ENCODE measurements at places on chromosomes 5 and 9. TPM values are rescaled to one million over a fixed set of nuclear protein-coding genes. Genes with fewer than 3 reads are reported as not detected.
A peak's percentile ranks its signal among the peaks of the same experiment; 100 is the strongest.

DNA sequence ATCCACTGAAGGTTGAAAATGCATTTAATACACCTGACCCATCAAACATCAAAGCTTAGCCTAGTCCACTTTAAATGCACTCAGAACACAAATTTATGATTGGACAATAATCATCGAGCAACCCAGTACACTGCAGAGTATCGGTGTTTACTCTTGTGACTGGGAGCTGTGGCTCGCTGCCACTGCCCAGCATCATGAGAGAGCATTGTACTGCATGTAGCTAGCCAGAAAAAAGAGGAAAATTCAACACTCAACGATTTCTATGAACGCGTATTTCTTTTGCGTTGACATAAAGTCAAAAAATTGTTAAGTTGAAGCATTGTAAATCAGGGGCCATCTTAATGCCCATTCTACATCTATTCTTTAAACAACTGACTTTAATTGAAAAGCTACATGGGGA is 95.1 kb upstream of the CD180 start:
- no peaks in the 10 kb centered on the region for H3K27me3 ChIP-seq
- DNase-seq = no peak
- H3K36me3 ChIP-seq = no peaks in the 10 kb centered on the region

- H3K27ac ChIP-seq = no peak overlapping the region
- no peak overlapping the region for H3K4me3 ChIP-seq
- H3K36me3 ChIP-seq = no peaks in the 10 kb centered on the region
These were observed 71.4 kb upstream of the STXBP1 start for GRCh38 chr9:127540664-127541041.

GRCh38 chr5:178117923-178118701 is 4.8 kb downstream of the N4BP3 start:
- peaks cover 36% of the 10 kb centered on the region for H3K4me1 ChIP-seq
- peaks cover 10% of the 10 kb centered on the region for H3K27me3 ChIP-seq
- no peak overlapping the region for H3K27ac ChIP-seq

- no peaks in the 10 kb centered on the region for H3K27me3 ChIP-seq
- H3K27ac ChIP-seq = no peak within 1 kb of the TSS
- no peaks in the 10 kb centered on the region for H3K36me3 ChIP-seq
- no peak for DNase-seq
- H3K4me3 ChIP-seq = no peak within 1 kb of the TSS
These were observed at the start of gene IFNA6 for GRCh38 chr9:21350787-21351186. IFNA6 (minus strand) TSS chr9:21350887; CDS start chr9:21350887, 0 bp downstream.

GRCh38 chr9:94900222-94901018 is 173.9 kb downstream of the AOPEP start:
- peaks cover 5% of the 10 kb centered on the region for H3K4me1 ChIP-seq
- no peaks in the 10 kb centered on the region for H3K27me3 ChIP-seq
- peak overlapping the region; percentile 15 for H3K4me3 ChIP-seq
- H3K36me3 ChIP-seq = no peaks in the 10 kb centered on the region

DNA sequence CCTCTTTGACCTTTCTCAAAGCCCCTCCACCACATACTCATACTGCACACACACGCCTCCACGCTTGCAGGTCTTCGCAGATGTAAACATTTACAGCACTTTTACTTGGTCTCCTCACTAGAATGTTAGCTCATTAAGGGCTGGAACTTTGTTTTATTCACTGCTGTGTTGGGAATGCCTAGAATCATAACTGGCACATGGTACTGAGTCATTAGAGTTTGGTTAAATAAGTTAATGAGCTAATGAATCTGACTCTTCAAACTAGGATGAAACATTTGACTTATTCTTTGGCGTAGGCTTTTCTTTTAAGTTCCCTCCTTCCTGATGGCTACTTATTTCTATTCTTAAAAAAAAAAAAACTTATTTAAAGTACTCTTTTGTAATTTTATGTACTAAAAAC is 28.9 kb downstream of the MAN2A1 start:
- H3K4me1 ChIP-seq = peaks cover 27% of the 10 kb centered on the region
- H3K36me3 ChIP-seq = peaks cover 14% of the 10 kb centered on the region
- DNase-seq = no peak

DNA sequence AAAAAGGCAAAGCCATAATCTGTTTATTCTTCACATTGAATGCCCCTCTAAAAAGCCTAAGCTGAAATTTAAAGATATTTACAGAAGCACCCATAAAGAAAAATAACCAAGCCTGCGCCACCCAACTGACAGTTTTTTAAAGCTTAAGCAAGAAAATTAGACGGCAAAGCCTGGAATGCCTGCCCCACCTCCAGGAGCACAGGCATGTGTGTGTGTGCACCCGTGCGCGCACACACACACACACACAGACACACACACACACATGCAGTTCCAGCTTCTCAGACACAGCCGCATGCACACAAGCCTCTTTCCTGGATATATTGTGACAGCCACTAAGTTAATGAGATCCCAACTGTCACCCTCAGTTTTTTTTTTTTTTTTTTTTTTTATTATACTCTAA is 88.2 kb downstream of the FRMD3 start:
- no peak overlapping the region for H3K27ac ChIP-seq
- no peak for DNase-seq
- H3K4me3 ChIP-seq = no peak overlapping the region
- no peaks in the 10 kb centered on the region for H3K27me3 ChIP-seq
- H3K4me1 ChIP-seq = no peaks in the 10 kb centered on the region
- no peaks in the 10 kb centered on the region for H3K36me3 ChIP-seq

DNA sequence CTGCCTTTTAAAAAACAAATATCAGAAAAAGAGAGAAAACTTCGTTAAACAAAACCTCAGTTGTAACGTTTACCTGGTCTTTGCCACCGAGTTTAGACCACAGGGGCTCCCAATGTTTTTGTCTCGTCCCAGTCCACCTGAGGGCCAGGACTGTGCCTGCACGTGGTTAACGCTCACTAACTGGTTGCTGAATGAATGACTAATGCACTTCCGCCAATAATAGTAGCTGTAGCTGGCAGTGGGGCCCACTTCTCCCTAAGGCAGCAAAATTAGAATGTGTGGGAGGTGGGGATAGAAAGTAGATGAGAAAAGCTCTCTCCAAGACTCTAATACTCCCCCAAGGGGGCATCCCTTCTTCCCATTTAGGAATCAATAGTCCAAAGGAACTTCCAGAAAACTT is 29.1 kb upstream of the MED27 start:
- DNase-seq = no peak
- H3K27ac ChIP-seq = no peak overlapping the region
- no peaks in the 10 kb centered on the region for H3K36me3 ChIP-seq
- H3K4me1 ChIP-seq = no peaks in the 10 kb centered on the region
- no peak overlapping the region for H3K4me3 ChIP-seq

GRCh38 chr9:86096386-86096785 is 3.0 kb downstream of the GOLM1 start:
- no peaks in the 10 kb centered on the region for H3K4me1 ChIP-seq
- H3K27ac ChIP-seq = no peak overlapping the region
- no peaks in the 10 kb centered on the region for H3K27me3 ChIP-seq
- no peak for DNase-seq
- no peaks in the 10 kb centered on the region for H3K36me3 ChIP-seq

- H3K27me3 ChIP-seq = no peaks in the 10 kb centered on the region
- no peak overlapping the region for H3K4me3 ChIP-seq
- peaks cover 29% of the 10 kb centered on the region for H3K4me1 ChIP-seq
These were observed 209.5 kb downstream of the FANCC start for GRCh38 chr9:95107976-95108375.

GRCh38 chr5:110477911-110478310 is 248.6 kb downstream of the TMEM232 start:
- H3K4me3 ChIP-seq = no peak overlapping the region
- H3K27ac ChIP-seq = no peak overlapping the region
- H3K27me3 ChIP-seq = no peaks in the 10 kb centered on the region
- DNase-seq = no peak
- no peaks in the 10 kb centered on the region for H3K36me3 ChIP-seq

GRCh38 chr5:99945478-99946442 is 589.4 kb upstream of the FAM174A start:
- no peak for DNase-seq
- H3K27me3 ChIP-seq = no peaks in the 10 kb centered on the region
- H3K4me1 ChIP-seq = no peaks in the 10 kb centered on the region
- H3K4me3 ChIP-seq = no peak overlapping the region

- H3K27me3 ChIP-seq = no peaks in the 10 kb centered on the region
- DNase-seq = peak; percentile 59
- H3K27ac ChIP-seq = peak overlapping the region; percentile 98
- peak overlapping the region; percentile 99 for H3K4me3 ChIP-seq
These were observed 3.1 kb downstream of the CXXC5 start for GRCh38 chr5:139651043-139651834.

GRCh38 chr9:115209601-115210306 is 91.8 kb upstream of the TNC start:
- H3K4me3 ChIP-seq = no peak overlapping the region
- H3K27ac ChIP-seq = no peak overlapping the region
- DNase-seq = no peak

- no peak for DNase-seq
- H3K27me3 ChIP-seq = no peaks in the 10 kb centered on the region
- H3K36me3 ChIP-seq = no peaks in the 10 kb centered on the region
These were observed 14.8 kb downstream of the ACO1 start for GRCh38 chr9:32399110-32399815.

GRCh38 chr9:7516376-7516775 is 283.2 kb downstream of the DMAC1 start:
- no peaks in the 10 kb centered on the region for H3K27me3 ChIP-seq
- no peaks in the 10 kb centered on the region for H3K4me1 ChIP-seq
- no peak for DNase-seq
- H3K27ac ChIP-seq = no peak overlapping the region

- no peaks in the 10 kb centered on the region for H3K36me3 ChIP-seq
- no peak for DNase-seq
- H3K4me3 ChIP-seq = no peak overlapping the region
- H3K4me1 ChIP-seq = no peaks in the 10 kb centered on the region
These were observed 62.1 kb downstream of the GAS1 start for GRCh38 chr9:86885232-86885631.

DNA sequence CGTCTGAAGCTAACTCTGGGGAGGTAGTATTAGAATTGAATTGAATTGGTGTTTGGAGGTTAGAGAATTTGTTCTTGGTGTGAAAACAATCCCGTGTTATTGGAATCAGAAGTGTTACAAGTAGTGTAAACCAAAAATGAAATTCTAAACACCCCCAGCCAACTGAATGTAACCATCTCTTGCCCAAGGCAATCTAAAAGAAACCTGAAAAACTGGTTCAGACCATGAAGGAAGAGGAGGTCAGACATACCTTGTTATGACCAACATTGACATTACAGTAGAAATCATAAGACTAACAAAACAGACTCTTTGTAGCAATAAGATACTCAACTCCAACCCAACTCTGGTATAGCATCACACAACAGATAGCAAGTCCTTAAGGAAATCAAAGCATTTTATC is 159.0 kb downstream of the TUSC1 start:
- no peak overlapping the region for H3K4me3 ChIP-seq
- H3K4me1 ChIP-seq = no peaks in the 10 kb centered on the region
- H3K27ac ChIP-seq = no peak overlapping the region
- no peaks in the 10 kb centered on the region for H3K36me3 ChIP-seq
- DNase-seq = no peak

- H3K4me3 ChIP-seq = no peak overlapping the region
- H3K27ac ChIP-seq = no peak overlapping the region
- H3K36me3 ChIP-seq = no peaks in the 10 kb centered on the region
- no peaks in the 10 kb centered on the region for H3K27me3 ChIP-seq
These were observed 680.8 kb upstream of the SEMA6A start for GRCh38 chr5:117255211-117256027.

- H3K36me3 ChIP-seq = no peaks in the 10 kb centered on the region
- no peaks in the 10 kb centered on the region for H3K27me3 ChIP-seq
- no peaks in the 10 kb centered on the region for H3K4me1 ChIP-seq
- DNase-seq = peak; percentile 38
These were observed 7.3 kb downstream of the CORO2A start for GRCh38 chr9:98185021-98185567.

DNA sequence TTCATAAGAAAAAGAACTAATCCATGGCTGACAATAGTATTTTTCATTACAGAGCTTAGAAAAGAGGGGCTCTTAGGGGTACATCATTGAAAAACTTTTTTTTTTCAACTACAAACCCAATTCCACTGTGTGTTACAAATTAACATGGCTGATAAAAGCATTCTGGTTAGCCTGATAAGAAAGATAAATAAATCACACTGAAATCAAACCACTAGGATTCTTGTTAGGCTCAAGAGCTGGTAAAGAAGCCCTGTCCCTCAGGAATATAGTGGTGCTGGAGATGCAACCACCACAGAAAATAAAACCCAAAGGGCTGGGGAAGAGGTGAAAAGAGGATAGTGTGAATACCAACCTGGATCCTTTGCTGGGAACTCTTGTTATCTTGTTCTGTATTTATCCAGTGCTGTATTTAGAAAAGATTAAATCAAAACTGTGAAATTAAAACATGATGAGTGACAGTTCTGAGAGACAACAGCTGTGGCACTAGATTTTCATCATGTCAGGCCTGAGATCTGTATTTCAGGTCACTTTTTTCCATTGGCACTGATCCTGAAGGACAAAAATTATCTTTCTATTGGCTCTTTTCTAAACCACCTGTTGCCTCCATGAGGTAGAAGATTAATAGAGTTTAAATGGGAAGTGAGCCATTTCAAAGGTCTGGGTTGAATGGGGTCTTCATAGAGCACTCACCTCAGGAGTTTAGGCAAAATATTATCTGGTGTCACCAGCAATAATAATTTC is 118.6 kb downstream of the ARRDC3 start:
- H3K4me3 ChIP-seq = no peak overlapping the region
- H3K36me3 ChIP-seq = no peaks in the 10 kb centered on the region
- DNase-seq = no peak
- peak overlapping the region; percentile 66 for H3K27ac ChIP-seq
- H3K4me1 ChIP-seq = peaks cover 27% of the 10 kb centered on the region

GRCh38 chr5:67506241-67506640 is 309.6 kb upstream of the CD180 start:
- H3K36me3 ChIP-seq = no peaks in the 10 kb centered on the region
- no peaks in the 10 kb centered on the region for H3K27me3 ChIP-seq
- no peak for DNase-seq
- H3K4me3 ChIP-seq = no peak overlapping the region
- no peaks in the 10 kb centered on the region for H3K4me1 ChIP-seq

- H3K27ac ChIP-seq = no peak overlapping the region
- H3K36me3 ChIP-seq = no peaks in the 10 kb centered on the region
- H3K4me1 ChIP-seq = no peaks in the 10 kb centered on the region
- H3K27me3 ChIP-seq = no peaks in the 10 kb centered on the region
These were observed 429.6 kb upstream of the ZNF608 start for GRCh38 chr5:125176005-125176390.

The FBP1 gene
- 1.4 TPM for total RNA-seq

The TNFSF15 gene
- total RNA-seq = not detected

The FCN2 gene
- not detected for total RNA-seq

The CEL gene
- total RNA-seq = 0.42 TPM

The PCDHAC2 gene
- 0.17 TPM for total RNA-seq

The TSLP gene
- total RNA-seq = 0.62 TPM

The DMRT3 gene
- total RNA-seq = 0.17 TPM

The CANX gene
- total RNA-seq = 225 TPM

The EIF4E1B gene
- not detected for total RNA-seq

The OBP2B gene
- not detected for total RNA-seq

The FUT7 gene
- total RNA-seq = 0.08 TPM

The PCDHB12 gene
- 0.96 TPM for total RNA-seq

The ENTREP1 gene
- total RNA-seq = 28.3 TPM

The SPINK13 gene
- not detected for total RNA-seq

The SPZ1 gene
- not detected for total RNA-seq
